Activated CD4-positive, alpha-beta T cell treated with anti-CD3 and anti-CD28 coated beads, Interleukin-2, Interleukin-6, amounts not matched to agents 100 ng/mL and 50 ng/mL, durations not matched to agents 16 hours and 8 hours (primary cell): ENCODE measurements at places on chromosomes 5 and 9.
A peak's percentile ranks its signal among the peaks of the same experiment; 100 is the strongest.

GRCh38 chr5:100519075-100519474 is 16.1 kb upstream of the FAM174A start:
- no peak for DNase-seq

DNA sequence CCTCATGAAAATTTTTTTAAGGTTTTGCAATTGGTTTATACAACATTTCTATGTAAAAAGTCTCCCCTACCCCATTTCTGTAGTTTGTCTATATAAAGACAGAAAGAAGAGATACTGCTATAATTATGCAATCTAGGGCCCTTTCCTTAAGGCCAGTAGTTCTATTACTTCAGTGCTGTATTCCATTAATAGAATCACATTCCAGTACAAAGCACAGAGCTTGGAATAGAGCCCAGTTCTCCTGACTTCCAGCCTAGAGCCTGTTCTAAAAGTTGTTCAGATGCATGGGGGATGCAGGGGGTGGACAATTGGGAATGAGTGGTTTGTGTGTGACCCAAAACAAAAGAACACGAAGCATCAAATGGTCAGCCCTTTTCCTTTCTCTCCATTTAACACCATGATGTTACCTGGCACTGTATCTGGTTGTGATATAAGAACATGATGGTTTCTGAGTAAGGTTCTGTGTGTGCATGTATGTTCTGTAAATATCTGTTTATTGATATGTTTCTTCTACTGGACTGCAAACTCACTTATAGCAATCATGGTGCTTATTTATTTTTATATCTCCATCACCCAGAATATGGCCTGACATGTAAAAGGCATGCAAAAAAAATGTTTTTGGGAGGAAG is 8.2 kb upstream of the GRAMD2B start:
- no peak for DNase-seq

GRCh38 chr9:120820095-120820494 is 22.6 kb downstream of the PSMD5 start:
- no peak for DNase-seq

GRCh38 chr5:994272-994607 is 14.4 kb upstream of the NKD2 start:
- no peak for DNase-seq

GRCh38 chr5:34707451-34708107 is 51.5 kb downstream of the RAI14 start:
- no peak for DNase-seq

DNA sequence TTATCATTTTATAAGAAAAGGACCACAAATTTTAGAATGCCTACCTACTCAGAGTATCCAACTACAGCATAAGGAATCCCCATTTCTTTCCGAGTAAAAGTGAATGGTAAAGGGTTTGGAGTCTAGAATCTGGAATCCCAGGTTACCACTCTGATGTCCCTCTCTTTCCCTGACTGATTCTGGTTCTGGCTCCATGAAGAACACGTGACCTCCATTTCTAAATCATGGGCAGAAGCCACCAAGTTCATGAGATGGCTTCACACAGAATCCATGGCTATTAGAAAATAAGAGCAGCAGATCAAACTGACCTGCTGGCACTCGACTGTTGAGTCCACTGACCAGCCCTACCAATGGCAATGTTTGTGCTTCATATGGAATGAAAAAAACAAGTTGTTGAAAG is 40.7 kb downstream of the PFDN1 start:
- DNase-seq = no peak

GRCh38 chr5:108295578-108296368 is 86.1 kb downstream of the FBXL17 start:
- DNase-seq = no peak

- no peak for DNase-seq
Measured at GRCh38 chr9:29198861-29199260, 1625.6 kb upstream of the C9orf72 start.

DNA sequence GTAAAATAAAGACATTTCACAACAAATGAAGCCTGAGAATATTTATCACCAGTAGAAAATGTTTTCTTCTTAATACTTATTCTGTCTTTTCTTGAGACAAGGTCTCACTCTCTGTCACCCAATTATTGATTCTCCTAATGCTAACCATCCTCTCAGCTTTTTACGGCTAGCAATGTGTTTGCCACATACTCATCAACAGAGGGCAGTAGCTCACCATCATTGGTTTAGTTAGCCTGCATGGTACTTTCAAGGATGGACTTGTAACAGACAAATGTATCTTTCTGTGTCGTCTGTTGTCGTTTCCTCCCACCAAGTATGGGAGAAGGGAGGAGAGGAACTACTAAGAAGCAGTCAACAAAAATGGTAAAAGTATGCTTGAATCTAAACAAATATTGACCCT is 5.9 kb upstream of the ACO1 start:
- DNase-seq = peak; percentile 74

- DNase-seq = peak; percentile 85
Measured at GRCh38 chr5:142016556-142016955, 3.7 kb upstream of the GNPDA1 start.

GRCh38 chr9:107948601-107949000 is 459.0 kb upstream of the KLF4 start:
- no peak for DNase-seq

DNA sequence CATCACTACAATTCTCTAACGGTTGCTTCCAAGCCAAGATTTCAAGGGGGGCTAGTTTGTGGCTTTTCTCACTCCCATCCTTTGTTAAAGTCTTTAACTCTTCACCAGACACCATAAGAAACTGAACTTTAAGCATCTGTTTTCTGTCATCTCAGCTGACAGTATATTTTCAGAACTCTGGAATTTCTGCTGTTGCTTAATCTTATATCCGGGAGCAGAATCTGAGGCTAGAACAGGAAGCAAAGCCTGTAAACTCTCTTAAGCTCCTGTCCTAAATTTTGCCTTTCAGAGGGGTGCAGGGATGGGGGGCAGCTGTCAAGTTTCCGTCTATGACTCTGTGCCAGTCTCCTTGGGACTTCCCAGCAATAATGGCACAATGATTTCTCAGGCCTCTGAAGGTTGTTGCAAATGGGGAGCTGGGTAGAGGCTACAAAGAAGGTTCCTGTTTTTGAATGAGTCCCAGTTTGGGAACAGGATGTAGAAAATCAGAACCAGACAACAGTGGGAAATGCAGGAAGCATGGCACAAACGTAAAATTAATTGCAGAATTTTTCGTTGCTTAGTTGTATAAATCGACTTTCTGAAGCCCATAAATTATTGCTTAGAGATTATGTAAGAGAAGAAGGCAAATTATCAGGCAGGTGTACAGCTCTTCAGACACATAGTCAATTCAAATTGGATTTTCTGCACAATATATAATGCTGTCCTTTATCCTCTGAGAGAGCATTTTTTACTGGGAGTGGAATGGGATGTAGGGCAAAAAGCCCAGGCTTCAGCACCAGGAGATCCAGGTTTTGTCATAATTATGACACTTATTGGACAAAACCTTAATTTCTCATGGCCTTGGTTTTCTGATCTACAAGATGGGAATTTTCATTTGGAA is 430.9 kb downstream of the DMAC1 start:
- DNase-seq = no peak

GRCh38 chr9:134235366-134235765 is 71.0 kb upstream of the RNU6ATAC start:
- no peak for DNase-seq

GRCh38 chr5:143775258-143775657 is 36.7 kb upstream of the HMHB1 start:
- peak; percentile 61 for DNase-seq

DNA sequence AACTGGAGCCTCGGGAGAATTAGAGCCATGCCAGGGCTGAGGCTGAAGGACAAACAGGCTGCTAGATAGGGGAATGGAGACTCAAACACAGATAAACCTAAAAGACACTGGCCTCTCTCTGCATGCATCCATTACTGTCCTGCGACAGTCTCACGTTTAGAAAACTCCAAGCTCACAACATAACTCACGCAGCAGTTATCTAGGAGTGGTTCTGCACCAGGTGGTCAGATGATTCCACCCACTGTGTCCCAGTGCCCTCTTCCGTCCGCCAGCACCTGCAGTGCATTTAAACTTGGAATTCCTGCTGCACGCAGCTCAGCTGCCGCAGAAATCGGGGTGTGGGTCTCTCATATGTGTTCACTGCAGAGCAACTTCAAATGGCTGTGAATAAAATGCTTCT is 272.6 kb upstream of the IRX2 start:
- no peak for DNase-seq

- no peak for DNase-seq
Measured at GRCh38 chr5:171954721-171955120, 51.7 kb downstream of the FBXW11 start.
